ENCODE measurements at places on chromosomes 7 and 10.

GRCh38 chr10:72176701-72177100 is 39.1 kb upstream of the ANAPC16 start:
- DNase-seq: no peak

GRCh38 chr10:110137142-110137545 is 70.3 kb upstream of the MXI1 start:
- peak; percentile 33 for DNase-seq

GRCh38 chr7:88398459-88398858 is 91.8 kb upstream of the STEAP4 start:
- no peak for DNase-seq

DNA sequence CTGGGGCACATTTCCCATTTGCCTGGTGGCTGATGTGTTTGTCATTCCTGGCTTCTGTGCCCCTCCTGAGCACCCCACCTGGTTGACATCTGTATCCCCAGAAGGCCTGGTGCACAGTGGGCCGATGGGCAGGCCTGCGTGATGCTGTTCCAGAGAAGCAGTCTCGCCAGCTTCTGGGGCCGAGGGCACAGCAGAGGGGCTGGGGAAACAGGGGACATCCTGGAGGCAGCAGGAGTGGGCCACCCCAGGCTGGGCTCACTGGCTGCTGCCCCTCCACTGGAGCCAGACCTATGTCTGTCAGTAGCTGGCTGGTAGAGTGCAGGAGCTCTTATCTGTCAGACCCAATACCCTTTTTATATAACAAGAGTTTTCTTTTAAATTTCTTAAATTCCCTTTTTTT is 896 bp upstream of the MYL7 start:
- no peak for DNase-seq

- DNase-seq: no peak
Measured at GRCh38 chr7:1523208-1523607, 7.3 kb upstream of the MAFK start.

- DNase-seq: no peak
Measured at GRCh38 chr10:88036126-88036525, 172.7 kb downstream of the PTEN start.

- no peak for DNase-seq
Measured at GRCh38 chr7:45293295-45293942, 135.8 kb downstream of the RAMP3 start.

- DNase-seq: no peak
Measured at GRCh38 chr7:106870983-106871410, 5.9 kb downstream of the PIK3CG start.

GRCh38 chr10:113538151-113538550 is 14.7 kb upstream of the HABP2 start:
- no peak for DNase-seq

DNA sequence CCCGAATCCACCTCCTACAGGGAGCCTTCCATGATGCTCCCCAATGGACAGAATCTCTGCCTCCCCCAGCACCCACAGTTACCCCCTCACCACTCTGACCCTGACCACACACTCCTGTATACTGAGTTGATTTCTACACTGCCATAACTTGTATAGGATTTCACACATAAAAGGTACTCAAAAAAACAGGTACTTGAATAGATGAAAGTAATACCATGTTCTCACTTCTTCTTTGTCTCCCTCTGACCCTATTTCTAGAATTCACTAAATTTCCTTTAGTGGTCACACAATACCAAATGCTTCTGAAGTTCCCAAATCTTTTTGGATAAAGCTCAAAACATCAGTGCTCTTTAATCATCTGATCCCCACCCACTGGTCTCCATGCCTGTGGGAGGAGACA is 45.4 kb downstream of the HSPA12A start:
- no peak for DNase-seq

DNA sequence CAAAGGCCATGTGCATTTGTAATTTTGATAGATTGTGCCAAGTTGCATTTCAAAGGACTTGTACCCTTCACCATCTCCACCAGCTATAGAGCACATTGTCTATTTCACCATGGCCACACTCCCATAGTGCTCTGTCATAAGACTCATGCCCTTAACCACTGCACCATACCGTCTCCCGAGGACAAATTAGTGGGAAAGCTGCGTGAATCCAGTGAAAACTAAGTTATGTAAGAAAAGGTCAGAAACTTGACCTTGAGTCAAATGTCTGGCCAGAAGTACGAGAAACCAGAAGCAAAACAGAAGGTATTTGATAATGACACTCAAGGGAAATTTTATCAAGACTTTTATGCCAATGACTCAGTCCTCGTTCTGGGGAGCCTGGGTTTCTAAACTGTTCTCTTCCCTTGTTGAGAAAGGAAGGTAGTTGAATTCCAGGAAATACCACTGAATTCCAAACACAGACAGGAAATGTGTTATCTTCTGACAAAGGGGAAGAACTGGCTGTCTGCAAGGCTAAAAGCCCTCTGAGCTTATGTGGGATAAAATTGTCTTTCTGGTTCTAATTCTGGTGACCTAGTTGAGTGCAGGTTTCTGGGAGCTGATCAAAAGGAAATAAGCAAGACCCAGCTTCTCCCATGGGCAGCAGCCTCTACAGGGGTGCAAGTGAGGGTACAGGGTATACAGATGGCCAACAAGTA is 49.7 kb downstream of the CDK1 start:
- peak; percentile 75 for DNase-seq

- no peak for DNase-seq
Measured at GRCh38 chr10:43702213-43702935, 53.7 kb upstream of the ZNF32 start.

DNA sequence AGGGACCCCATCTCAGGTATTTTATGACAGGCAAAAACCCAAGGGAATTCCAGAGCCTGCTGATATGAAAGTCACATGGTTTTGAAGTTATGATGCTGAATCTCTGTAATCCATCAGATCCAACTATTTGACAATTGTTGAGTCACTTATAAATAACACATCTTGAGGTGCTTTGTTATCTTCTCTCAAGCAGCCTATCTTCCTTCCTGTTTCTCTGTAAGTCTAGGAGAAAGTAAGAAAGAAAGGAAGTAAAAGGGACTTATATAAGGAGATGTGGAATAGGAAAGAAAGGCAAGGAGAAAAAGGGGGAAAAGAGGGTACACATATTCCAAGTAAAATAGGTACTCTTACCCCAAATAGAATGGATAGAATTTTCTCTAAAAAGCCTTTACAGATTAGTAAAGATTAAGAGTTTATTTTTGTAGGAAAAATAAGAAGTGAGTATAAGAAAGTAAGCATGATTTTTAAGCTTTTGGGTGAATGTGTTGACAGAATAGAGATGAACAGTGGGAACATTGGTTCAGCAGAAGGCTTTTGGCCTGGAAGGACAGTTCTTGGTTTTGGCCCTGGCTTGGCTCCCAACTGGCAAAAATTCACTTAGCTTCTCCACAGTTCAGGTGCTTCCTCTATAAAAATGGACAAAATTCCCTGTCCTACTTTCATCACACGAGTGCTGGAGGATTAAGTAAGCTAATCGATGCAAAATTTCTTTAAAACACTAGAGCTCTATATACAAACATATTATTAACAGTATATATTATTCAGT is 39.6 kb upstream of the ANK3 start:
- DNase-seq: no peak

DNA sequence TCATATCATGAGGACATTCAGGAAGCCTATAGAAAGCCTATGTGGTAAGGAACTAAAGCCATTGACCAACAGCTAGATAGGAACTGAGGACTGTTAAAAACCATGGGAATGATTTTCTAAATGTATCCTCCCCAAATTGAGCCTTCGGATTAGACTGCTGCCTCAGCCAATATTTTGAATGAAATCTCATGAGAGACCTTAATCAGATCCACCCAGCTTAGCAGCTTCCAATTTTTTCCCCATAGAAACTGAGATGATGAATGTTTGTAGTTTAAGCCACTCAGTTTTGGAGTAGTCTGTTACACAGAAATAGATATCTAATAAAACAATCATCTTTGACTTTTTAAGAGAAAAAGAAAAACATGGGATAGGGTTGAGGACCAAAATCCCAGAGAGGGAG is 292.0 kb downstream of the HPSE2 start:
- no peak for DNase-seq

DNA sequence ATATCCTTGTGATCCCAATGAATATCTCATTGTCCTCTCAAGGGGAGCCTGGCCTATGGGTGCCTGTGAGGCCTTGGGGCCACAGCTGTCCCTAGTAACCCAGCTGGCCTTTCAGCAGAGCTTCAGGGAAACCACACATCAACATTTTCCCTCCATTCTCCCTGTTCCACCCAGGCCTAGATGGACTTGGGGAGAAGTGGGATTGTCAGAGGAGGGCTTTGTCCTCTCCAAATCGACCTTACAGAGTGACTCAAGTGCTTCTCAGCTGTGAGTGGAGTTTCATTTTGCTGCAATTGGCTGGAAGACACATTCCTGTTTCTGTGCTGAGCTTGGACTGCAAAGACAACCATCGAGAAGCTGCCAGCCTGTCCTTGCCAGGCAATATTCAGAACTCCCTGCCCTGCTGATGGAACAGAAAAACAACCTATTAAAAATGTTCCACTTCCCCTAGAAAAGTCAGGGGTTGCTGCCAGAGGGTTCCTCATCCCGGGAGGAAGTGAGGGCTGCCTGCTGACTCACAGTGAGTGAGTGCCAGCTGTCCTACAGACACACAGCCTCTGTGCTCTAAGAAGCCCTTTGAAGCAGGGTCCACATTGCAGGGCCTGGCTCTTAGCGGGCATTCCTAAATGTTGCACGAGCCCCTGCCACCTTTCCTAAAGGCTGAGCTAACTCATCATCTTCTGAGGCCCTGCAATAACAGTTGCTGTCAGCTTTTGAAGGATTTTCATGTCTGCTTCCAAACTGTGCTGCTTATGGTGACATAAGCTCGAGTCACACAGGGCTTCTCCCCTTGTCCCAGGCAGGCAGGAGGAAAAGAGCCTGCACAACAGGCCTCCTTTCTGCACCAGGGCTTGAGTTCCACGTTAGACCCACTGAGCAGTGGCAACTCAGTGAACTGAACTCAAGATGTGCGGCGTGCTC is 20.5 kb downstream of the STRA8 start:
- DNase-seq: peak; percentile 18

DNA sequence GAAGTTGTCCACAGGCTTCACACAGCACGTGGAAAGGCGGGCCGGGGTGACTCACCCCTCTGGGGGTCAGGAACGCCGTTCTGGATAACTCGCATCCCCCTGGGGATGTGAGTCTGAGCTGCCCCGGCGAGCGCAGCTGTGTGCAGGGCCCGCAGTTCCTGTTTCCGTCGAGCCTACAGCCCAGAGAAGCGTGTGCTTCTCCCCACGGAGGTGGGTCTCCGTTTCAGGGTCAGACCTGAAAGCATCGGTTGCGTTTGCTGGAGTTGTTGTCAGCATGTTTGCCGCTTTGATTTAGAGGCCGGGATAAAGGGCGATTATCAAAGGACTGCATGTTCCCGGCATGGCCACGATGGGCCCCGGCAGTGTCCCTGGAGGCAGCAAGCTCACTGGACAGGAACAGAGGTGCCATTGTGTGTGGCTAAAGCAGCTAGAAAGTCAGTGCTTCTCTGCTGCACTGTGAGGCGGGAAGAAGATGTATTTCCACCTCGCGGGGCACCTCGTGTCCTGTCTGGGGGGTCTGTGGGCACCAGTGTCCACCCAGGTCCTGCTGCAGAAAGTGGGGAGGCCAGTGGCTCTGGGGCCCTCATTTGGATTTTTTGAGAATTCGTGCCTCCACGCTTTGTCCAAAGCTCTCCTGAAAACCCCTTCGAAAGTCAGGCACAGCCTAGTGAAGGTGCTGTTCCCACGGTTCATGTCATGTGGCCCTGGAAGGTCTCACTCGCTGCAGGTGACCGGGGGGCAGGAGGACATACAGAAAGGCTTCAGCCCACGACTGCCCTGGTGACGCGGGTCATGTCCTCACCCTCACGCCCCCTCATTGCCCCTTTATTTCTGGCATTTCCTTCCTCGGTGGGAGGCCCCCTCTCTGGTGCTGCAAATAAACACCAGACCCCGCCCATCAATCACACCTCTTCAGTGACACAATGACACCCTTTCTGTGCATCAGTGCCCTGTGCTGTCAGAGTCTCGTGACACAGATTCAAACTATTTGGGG is 27.4 kb upstream of the GDI2 start:
- no peak for DNase-seq

GRCh38 chr10:83333566-83333965 is 805.7 kb upstream of the GHITM start:
- DNase-seq: no peak

- no peak for DNase-seq
Measured at GRCh38 chr10:89064748-89065147, 74.2 kb downstream of the FAS start.

GRCh38 chr10:103706762-103707161 is 148.6 kb downstream of the SH3PXD2A start:
- DNase-seq: no peak

- no peak for DNase-seq
Measured at GRCh38 chr10:28785018-28785417, 107.7 kb downstream of the BAMBI start.

DNA sequence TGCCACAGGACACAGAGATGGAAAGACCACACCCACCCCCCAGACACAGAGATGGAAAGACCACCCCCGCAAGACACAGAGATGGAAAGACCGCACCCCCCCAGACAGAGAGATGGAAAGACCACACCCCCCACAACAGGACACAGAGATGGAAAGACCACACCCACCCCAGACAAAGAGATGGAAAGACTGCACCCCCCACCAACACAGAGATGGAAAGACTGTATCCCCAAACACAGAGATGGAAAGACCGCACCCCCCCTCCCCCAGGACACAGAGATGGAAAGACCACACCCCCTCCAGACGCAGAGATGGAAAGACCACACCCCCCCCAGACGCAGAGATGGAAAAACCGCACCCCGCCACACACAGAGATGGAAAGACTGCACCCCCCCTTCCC is 8.0 kb downstream of the ZNF511 start:
- DNase-seq: no peak

- DNase-seq: peak; percentile 20
Measured at GRCh38 chr7:8190119-8190895, 71.7 kb downstream of the ICA1 start.

GRCh38 chr7:50728184-50728583 is 54.5 kb downstream of the GRB10 start:
- peak; percentile 23 for DNase-seq

DNA sequence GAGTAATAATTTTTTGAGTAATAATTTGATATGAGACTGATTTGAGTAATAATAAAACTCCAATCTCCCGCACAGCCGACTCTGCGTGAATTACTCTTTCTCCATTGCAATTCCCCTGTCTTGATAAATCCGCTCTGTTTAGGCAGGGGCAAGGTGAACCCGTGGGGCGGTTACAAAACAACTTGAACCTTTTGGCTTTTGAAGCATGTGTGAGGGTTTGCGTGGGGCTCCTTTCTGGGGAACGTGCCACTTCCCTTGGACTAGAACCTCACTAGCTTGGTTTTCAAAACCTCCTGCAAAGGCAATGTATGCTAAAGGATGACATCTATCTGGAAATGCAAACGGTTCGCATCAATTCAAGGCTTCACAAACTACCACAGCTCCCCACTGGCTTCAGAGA is 1.5 kb downstream of the CRPPA start:
- DNase-seq: no peak

DNA sequence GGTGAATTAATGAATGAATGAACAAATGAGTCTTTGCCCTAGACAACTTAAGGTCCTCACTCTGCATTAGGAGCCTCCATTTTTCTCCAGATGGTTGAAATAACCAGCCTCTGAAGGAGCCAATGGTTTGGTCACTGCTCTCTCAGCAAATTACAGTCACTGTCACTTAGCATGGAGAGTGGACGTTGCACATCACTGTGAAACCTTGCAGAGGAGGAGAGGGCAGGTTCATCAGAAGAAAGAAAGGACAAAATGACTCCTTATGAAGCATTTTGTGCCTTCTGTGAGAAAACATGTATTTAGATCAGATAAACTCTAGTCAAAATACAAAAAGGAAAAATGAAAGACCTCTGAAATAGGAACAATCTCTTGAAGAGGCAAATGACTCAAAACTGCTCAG is 6.6 kb upstream of the ATP6V0A4 start:
- DNase-seq: no peak
